ENCODE measurements at places on chromosomes 12 and 14.
A peak's percentile ranks its signal among the peaks of the same experiment; 100 is the strongest.

DNA sequence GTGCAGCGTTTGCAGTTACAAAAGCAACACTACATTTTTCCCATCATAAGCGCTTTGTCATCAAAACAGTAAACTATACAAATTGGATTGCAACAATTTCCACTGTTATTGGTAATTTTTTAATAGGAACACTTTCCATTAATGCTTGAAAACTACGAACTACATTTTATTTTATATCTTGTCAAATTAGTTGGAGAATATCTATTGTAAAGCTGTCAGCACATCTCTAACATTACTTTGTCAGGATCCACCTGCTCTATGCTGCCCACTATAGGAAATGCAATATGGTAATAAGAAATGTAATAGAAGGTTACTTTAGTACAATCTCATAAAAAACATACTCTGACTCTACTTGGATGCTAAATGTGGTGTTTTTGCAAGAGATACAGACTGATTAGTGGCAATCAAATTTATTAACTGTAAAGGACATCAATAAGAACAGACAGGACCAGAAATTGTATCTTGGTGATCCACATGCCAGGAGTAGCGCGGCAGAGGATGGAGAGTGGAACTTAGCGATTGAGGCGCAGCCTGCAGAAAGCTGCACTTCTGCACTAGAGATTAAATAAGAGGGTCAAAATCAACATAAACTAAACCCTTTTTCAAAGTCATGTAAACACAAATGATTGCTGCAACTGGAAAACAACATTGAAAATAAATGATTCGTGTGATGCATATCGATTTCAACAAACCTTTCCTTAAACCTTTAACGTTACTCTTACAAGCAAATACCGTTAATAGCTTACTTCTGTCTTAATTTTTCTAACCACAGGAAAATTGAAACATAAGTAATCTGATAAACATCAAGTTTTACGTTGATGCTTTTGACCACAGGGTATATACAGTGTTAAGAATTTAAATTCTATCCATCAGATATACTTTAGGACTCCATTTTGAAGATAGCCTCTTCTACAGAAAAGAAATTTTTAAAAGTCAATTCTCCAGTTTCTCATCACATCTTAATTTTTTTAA lies 3.6 kb upstream of the ARID2 start:
- peak; percentile 26 for DNase-seq

GRCh38 chr12:92035477-92035876 lies 110.2 kb downstream of the BTG1 start:
- DNase-seq, result no peak

GRCh38 chr14:25011095-25011494 lies 38.9 kb downstream of the STXBP6 start:
- DNase-seq, result no peak

DNA sequence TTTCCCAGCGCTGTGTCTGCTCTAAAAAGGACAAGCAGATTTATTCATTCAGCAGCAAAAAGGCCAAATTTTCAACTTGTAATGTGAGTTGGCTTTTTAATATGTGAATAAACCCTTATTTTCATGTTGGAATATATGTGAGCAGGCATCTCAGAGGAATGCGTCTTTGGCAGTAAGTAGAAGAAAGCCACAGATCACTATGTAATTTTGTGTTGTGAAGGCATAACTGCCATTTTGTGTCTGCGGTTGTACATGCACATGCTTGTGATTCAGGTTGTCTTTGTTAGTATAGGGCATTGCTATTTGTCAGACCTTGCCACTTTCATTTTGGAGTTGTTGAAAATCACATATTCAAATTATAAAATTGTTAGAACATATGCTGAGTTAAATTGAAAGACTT lies 398.8 kb upstream of the RGS6 start:
- DNase-seq, result no peak

- DNase-seq, result no peak
Observed at GRCh38 chr14:36443374-36443773, 76.7 kb downstream of the NKX2-1 start.

DNA sequence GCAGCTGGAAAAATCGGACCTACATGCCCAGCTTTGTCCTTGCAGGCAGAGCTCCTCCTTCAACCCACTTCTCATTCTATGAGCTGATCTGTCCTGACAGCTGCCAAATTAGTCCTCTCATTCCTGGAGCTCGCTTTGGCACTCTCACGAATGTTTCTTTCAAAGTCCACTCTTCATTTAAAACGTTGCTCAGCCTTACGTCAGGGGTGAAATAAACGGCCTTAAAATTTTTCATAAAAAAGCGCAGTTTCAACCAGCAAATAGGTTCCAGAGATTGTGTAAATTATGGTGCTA lies 120.9 kb upstream of the HIF1A start:
- no peak for DNase-seq
